Testis (tissue), 5 donors: ENCODE measurements at places on chromosomes 13 and 19. TPM values are rescaled to one million over a fixed set of nuclear protein-coding genes. Genes with fewer than 3 reads are reported as not detected.

- no peak for DNase-seq
Measured at GRCh38 chr13:19069684-19070397, 111.8 kb downstream of the TUBA3C start.

DNA sequence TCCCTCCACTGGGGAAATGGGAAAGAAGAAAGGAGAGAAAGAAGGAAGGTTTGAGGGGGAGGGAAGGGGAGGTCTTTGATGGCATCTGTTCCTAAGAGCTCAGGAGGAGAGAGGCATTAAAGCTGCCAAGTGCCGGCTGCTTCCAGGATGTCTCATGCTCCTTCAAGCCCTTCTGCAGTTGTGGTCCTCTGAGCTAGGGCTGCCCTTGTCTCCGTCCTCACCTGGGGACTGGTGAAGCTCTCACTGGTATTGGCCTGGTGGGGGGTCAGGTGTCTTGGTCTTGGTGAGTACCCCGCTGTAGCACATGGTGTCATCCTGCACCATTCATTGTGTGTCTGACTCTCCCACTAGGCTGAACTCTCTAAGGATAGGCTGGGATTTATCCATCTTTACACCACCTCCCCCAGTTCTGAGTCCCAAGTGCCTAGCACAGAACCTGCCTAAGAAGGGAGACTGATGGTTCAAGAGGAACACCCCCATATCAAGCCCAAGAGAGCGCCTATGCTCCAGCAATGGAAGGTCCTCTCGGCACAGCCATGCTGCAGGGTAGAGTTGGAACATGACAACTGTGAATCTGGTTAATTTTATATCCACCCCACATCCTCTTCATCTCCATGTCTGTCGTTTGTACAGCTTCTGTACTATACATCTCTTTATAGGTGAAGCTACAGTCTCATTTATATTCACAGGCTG lies 83.7 kb downstream of the AKAP11 start:
- DNase-seq, result no peak

GRCh38 chr13:102402290-102402689 lies 442 bp upstream of the FGF14 start:
- peak; percentile 28 for DNase-seq

DNA sequence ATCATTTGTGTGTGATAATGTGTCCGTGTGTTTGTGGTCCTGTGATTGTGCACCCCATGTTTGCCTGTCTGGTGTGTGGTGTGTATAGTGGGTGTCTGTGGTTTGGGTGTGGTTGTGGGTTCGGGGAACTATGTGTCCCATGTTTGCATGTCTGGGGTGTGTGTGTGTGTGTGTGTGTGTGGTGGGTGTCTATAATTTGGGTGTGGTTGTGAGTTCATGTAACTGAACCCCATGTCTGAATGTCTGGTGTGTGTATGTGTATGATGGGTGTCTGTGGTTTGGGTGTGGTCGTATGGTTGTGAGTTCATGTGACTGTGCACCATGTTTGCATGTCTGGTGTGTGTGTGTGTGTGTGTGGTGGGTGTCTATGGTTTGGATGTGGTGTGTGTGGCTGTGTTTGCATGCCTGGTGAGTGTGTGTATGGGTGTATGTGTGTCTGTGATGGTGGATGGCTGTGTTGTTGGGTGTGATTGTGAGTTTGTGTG lies 11.1 kb upstream of the NFIX start:
- DNase-seq, result no peak

Gene ETV2
- total RNA-seq, result 4.8 TPM

Gene STOML3
- total RNA-seq, result not detected

Gene FIZ1
- 17.4 TPM for total RNA-seq
